ENCODE measurements at places on chromosomes 3 and 15.
A peak's percentile ranks its signal among the peaks of the same experiment; 100 is the strongest.

GRCh38 chr3:9301091-9301490, 51.6 kb upstream of the SRGAP3 start:
- DNase-seq = no peak

- no peak for DNase-seq
These were observed 2.9 kb downstream of the COMMD4 start for GRCh38 chr15:75338661-75339240.

GRCh38 chr3:113952921-113953320, 5.1 kb downstream of the ZDHHC23 start:
- DNase-seq = no peak

DNA sequence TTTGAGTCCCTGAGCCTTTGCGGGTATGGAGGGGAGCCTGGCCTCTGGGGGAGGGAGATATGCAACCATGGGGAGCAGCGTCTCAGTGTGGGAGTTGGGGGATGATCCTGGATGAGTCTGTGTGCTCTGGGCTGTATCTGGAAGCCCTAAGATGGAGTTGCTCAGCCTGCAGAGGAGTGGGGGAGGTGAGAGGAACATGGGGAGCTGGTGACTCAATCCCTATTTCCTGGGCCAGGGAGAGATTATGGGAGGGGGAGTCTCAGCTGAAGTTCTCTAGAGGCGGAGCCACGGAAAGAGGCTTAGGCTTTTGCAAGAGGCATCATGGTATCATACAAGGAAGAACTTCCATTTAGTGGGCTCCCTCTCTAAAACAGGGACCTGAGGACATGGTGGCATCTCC, 59.5 kb upstream of the TMEM115 start:
- no peak for DNase-seq

- no peak for DNase-seq
These were observed 17.5 kb downstream of the FHIT start for GRCh38 chr3:61233746-61234145.

DNA sequence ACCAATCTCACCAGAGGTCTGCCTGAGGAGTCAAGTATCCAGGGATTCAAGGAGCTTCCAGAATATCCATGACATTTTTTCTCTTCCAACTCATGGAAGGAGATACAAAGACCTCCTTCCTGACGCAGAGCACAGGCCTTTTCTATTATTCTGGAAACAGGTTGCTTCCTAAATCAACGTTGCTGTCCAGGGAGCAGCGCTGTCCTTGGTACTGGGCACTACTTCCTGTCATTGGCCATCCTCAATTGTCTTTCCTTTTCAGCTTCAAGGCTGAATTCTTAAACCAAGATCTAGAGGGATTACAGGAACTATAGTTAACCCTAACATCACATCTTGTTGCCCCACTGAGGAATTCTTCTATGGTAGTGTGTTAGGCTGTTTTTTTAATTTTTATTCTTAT, 50.4 kb upstream of the TBC1D21 start:
- DNase-seq = no peak

GRCh38 chr3:170352936-170353335, 4.6 kb upstream of the SKIL start:
- no peak for DNase-seq

DNA sequence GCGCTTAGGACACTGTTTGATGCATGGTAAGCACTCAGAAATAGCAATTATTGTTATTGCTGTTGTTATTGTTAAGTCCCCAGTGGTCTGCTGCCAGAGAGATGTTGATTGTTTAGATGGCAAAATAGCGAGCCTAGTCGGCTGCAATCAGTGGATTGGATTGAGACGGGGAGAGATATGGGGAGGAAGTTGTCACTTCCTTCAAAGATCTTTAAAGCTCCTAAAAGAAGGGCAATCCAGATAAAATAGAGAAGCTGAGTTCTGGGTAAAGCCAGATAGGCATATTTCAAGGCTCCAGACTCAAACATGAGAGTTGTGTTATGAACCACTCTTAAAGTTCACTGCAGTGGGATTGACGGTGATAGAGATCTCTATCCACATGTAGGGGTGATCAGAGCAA, 64.5 kb downstream of the RYR3 start:
- no peak for DNase-seq

- DNase-seq = no peak
These were observed 478.9 kb upstream of the TBL1XR1 start for GRCh38 chr3:177676148-177676547.

DNA sequence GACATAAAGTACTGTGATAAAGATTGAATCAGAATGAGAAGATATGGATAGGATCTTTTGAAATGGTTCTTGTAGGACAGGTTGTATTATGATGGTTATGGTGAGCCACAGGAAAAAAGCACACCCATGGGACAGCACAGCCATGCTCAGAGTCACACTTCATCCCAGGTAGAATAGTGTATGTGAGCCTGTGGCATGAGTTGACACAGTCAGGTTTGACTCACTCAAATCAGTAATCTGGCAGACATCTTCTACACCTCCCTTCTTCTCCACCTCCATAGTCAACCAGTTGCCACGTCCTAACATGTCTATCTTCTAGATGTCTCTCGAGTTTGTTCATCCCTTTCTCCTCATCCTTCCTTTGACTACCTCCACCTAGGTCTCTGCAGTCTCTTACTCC, 176.0 kb downstream of the RBMS3 start:
- DNase-seq = no peak

DNA sequence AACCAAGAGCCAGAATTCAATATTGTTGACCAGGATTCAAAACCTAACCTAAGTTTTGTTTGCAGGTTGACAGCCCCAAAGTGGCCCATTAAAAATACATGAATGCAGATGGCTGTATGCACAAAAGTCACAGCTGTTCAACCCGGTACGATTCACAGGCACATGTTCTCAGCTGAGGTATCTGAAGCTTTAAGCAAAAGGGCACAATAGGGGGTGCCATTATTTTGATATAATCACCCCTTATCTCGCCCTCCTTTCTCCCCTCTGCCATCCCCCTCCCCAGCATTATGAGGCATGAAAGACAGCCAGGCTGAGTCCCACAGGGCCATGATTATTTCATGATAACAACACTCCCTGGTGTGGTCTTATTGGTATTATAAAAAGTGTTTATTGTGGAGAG, 264.9 kb downstream of the EBLN2 start:
- DNase-seq = no peak

- no peak for DNase-seq
These were observed 6.4 kb upstream of the SLC51B start for GRCh38 chr15:65038836-65039235.

DNA sequence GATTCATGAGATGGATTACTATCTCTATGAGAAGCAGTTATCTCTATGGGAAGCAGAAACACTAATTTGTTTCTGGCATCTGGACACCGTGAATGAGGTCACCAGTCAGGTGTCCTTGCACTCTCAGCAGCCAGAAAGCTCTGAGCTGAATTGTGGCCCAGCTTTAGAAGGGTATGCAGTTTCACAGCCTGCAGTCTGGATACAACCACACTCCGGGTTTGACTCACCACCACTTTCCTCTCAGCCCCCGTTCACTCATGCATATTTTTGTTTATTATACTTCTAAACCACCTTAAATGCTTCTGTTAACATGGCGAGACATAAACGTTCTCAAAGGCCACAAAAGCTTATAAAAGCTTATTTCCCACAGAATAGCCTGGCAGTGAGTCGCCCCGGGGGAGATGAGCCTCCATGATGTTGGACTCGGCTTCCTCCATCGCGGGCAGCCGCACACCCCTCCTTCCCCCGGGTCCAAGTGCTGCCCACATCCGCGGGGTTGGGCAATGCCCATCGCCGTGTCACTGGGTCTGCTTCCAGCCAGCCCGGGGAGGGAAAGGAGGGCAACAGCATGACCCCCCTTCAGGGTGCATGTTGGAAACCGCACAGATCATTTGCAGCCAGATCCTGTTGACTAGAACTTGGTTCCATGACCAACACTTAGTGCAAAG, 16.8 kb upstream of the SLC41A3 start:
- no peak for DNase-seq

DNA sequence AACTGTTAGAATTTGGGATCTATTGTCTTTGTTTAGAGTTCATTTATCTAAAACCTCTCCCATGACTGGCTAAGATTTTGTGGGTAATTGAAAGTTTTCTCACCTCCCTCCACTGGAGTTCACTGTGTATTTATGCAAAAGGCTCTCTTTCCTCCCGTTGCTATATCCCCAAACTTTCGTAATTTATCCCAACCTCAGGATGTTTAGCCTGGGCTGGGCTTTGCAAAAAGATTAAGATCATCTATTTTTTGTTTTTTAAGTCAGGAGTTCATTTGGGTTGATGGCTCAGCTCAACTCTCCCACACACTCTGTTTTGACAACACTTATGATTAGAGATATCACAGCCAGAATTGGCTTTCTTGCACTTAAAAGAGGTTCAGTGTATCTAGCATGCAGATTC, 27.0 kb downstream of the SUCNR1 start:
- no peak for DNase-seq

- no peak for DNase-seq
These were observed 5.6 kb downstream of the FNDC3B start for GRCh38 chr3:172044833-172045585.

DNA sequence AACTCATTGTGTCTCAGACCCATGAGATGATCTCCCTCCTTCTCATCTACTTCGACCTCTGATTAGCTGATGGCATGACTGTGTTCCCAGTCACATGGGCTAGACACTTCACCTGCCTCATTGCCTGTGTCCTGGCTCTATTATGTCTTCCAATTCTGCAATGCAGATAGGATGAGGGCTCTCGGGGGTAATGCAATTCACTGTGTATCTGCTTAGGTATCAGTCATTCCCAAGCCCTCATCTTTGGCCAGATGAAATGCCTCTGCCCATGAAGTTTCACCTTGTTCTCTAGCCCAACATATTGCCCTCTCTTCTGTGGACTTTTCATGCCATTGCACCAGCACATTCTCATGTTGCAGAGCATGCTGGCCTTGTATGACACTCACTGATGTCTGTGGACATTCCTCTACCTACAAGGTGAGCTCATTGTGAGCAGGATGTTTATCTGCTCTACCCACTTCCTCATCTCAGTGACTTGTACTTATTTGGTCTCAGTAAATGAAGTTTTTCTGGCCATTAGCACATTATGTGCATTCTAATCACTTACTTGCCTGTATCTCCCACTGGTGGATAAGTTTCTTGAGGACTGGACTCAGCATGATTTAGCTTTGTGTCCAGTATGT, 32.3 kb downstream of the MOBP start:
- DNase-seq = no peak

- DNase-seq = no peak
These were observed 954.6 kb downstream of the EPHA3 start for GRCh38 chr3:90062016-90062415.

- peak; percentile 1 for DNase-seq
These were observed 40.5 kb downstream of the DPPA2 start for GRCh38 chr3:109275702-109276293.

DNA sequence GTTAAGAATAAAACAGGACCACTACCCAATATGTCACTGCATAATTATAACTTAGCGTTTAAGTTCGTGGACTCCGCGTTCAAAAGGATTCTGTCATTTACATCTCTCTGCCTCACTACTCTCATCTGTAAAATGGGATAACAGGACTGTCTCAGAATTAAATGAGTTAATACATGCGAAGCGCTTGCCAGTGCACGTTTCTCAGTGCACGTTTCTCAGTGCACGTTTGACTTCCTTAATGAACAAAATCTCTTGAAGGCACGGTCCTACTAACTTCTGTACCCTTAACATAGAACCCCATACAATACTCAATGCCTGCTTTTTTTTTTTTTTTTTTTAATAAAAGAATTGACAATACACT, 499 bp downstream of the RABL3 start:
- no peak for DNase-seq

- DNase-seq = no peak
These were observed 5.7 kb downstream of the CHST13 start for GRCh38 chr3:126529585-126530170.

- DNase-seq = no peak
These were observed 42.4 kb upstream of the LARS2 start for GRCh38 chr3:45345846-45346580.

DNA sequence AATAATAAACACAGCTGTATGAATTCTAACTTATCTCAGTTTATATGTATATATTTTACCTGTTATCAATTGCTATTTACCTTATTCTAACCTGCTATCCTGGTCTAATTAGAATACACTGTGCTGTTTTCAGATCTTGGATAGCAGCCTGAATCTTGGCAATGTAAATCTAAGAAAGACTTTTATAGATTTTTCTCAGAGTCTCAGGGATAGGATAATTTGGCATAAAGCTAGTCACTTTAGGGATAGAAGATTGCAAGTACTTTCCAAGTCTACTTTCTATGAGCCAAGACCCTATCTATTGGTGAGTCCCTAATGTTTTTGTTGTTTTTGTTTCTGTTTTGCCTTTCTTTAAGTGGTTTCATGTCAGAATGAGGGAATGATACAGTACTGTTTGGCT, 695.7 kb downstream of the NAALADL2 start:
- no peak for DNase-seq

GRCh38 chr3:71225951-71226564, 357.5 kb downstream of the FOXP1 start:
- no peak for DNase-seq

DNA sequence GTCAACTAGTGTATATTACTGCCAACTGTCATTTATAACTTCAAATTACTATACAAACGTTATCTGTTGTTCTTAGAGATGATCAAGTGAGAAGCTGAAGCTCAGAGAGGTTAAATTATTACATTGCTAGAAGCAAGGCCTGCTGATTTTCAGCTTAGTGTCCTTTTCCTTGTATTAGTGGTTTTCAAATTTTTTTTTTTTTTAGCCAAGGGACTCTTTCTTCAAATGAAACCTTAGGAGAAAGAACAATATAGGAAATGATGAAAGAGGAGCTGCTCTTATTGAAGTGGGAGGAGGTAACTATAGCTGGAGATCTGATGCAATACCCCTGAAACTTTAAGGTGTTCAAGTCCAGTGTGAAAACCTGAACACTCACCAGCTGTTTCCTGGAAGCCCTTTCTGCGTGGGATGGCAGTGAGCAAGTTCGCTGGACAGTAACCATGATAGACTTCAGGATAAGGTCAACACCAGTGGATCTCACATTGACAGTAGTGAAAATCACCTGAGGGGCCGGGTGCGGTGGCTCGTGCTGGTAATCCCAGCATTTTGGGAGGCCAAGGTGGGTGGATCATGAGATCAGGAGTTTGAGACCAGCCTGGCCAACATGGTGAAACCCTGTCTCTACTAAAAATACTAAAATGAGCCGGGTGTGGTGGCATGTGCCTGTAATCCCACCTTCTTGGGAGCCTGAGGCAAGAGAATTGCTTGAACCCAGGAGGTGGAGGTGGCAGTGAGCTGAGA, 376.2 kb downstream of the EDEM1 start:
- no peak for DNase-seq

GRCh38 chr15:70762469-70763119, 764 bp downstream of the UACA start:
- DNase-seq = no peak

GRCh38 chr15:98898122-98898521, 109.5 kb downstream of the PGPEP1L start:
- no peak for DNase-seq

All from occipital lobe (tissue), 3 donors.